ENCODE measurements at places on chromosomes 13 and 19. TPM values are rescaled to one million over a fixed set of nuclear protein-coding genes. Genes with fewer than 3 reads are reported as not detected.

GRCh38 chr13:39341251-39341650 is 261.7 kb downstream of the LHFPL6 start:
- no peak for DNase-seq

DNA sequence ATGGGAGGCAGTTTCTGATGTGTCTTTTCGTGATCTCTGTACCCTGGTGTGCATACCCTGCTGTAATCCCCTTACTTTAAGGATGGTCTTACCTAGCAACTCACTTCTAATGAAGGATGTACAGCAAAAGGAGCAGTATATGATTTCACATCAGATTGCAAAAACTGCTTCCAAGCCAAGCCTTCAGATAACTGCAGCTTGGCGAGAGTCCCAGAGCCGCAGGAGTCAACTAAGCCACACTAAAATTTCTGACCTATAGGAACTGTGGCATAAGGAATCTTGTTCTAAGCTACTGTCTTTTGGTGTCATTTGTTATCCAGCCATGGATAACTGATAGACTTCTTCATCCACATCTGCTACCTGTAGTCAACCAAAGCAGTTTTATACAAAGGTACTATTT is 496.7 kb downstream of the GPC6 start:
- DNase-seq = no peak

GRCh38 chr13:89951341-89951740 is 1396.1 kb upstream of the MIR17HG start:
- no peak for DNase-seq

GRCh38 chr13:75993823-75994222 is 357.7 kb downstream of the LMO7 start:
- no peak for DNase-seq

- DNase-seq = no peak
Observed at GRCh38 chr19:43534816-43535761, 2.1 kb downstream of the ZNF575 start.

DNA sequence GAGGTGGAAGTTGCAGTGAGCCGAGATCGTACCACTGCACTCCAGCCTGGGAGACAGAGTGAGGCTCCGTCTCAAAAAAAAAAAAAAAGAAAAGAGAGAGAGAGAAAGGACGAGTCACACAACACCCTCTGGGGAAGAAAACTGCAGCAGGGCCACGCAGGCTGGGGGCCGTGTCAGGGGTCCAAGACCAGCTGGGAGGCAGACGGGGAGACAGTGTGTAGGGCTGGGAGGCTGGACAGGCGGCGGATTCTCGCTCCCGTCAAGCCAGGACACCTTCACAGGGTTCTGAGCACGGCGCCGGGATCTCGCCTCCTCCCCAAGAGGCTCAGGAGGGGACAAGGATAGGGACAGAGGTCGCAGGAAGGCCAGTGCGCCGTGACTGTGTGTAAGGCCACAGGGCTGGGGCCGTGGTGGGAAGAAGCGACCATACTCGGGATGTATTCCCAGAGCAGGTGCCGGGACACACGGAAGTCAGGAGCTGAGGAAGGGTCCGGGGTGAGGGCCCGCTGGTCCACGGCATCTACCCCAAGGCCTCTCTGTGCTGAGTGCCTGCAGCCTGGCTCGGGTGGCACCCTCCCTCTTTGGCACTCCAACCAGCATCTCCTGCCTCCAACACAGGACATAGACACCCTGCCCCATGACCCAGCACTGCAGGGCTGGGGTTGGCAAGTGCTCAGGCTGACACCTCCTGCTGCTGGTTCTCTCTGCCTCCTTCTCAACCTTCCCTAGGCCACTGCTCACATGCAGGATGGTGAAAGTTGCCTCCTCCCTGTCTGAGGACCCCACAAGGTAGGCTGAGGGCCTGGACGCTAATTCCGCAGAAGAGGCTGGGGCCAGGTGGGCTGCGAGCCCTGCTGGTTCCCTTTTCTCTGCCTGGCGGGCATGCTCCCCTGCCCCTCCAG is 21.2 kb downstream of the ZNF787 start:
- no peak for DNase-seq

DNA sequence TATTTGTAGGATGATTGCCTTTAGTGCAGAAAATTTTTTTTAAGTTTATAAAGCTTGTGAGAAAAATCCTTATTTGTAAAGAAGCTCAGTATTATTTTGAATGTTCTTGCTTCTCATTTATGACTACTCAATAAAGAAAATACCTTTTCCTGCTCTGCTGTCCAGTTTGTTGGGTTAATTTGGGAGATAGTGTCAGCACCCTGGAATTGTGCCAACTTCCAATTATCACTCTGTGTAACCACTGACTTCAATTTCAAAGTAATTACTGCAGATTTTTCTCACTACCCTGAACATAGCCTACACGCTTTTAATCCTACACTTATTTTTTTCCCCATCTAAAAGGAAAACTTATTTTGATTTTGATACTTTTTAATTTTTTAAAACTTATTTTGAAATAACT is 93.1 kb downstream of the GGACT start:
- no peak for DNase-seq

DNA sequence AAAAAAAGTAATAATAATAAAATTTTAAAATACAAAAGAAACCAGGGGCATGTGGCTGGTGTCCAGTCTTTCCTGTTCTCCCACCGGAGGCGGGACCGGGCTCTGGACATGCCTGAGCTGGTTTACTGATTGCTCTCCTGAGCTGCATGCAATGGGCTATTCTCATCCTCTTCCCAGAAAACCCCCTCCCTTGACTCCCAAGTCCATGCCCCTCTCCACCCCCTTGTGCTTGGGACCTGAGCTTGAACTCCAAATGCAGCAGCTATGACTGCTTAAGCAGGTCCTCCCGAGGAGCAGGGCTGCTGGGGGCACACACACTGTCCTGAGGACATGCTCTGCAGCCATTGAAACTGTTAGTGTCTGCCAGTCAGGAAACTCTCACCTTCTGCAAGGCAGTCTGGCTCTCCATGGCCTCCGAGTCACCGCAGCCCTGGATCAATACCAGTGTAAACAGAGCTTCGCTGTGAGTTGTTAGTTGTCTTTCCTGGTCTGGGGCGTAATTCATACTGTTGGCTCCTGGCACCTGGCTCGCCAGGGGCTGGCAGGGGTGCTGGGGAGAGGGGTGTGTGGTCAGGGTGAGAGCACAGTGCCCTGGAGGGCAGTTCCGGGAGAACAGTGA is 41.6 kb upstream of the CHST8 start:
- DNase-seq = no peak

- peak; percentile 99 for DNase-seq
Observed at GRCh38 chr19:1102407-1103131, 1.2 kb upstream of the GPX4 start.

DNA sequence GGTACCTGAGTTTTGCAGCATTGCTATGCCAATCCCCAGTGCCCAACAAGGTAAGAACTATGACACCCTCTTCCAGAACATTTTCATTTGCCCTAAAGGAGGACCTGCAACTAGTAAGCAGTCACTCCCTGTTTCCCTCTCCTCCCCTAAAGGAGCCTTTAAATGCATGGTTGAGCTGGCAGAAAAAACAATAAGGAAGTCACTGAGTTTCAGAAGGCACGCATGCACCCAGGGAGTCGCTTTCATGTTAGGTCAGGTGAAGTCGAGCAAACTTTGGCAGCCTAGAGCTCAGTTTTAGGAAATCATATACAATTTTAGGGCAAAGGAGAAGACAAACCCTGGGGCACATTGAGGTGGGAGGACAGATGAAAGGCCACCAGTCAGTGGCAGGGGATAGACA is 11.8 kb downstream of the NLRP11 start:
- no peak for DNase-seq

DNA sequence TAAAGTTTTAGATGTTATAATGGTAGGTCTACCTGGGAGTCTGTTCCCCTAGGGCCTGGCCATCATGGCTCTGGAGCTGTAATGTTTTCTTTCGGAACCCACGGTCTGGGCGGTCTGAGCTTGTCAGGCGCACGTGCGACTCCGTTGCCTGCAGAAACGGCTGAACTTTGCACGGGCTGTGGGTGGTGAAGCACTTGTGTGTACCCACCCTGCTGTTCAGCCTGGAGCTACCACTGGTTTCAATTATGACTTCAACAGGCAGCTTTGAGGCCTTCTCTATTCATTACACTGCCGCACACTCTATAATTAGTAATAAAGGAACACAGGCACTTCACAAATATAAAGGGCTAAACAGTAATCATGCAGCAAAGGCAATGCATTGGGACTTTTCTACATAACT is 6.0 kb downstream of the PCDH8 start:
- DNase-seq = no peak

DNA sequence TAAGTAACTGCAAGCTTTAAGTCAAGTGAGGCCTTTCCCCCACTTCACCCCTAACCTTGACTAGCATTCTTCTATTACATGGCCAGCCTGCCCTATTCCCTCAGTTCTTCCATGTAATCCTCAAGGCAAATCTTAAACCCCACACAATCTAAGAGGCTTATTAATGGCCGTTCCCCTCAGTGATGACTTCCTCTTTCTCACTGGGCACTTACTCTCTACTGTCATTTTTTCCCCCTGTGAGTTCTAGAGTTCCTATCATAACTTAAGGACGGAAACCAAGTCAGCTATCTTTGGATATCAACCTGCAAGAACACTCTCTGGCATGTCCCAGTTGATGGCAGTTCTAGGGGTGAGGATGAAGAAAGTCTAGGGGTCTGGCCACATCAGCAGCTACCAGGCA is 131.2 kb downstream of the DCLK1 start:
- DNase-seq = no peak

- no peak for DNase-seq
Observed at GRCh38 chr19:953445-954271, 27.8 kb downstream of the ARID3A start.

- DNase-seq = no peak
Observed at GRCh38 chr19:43101950-43102349, 19.4 kb upstream of the PSG2 start.

DNA sequence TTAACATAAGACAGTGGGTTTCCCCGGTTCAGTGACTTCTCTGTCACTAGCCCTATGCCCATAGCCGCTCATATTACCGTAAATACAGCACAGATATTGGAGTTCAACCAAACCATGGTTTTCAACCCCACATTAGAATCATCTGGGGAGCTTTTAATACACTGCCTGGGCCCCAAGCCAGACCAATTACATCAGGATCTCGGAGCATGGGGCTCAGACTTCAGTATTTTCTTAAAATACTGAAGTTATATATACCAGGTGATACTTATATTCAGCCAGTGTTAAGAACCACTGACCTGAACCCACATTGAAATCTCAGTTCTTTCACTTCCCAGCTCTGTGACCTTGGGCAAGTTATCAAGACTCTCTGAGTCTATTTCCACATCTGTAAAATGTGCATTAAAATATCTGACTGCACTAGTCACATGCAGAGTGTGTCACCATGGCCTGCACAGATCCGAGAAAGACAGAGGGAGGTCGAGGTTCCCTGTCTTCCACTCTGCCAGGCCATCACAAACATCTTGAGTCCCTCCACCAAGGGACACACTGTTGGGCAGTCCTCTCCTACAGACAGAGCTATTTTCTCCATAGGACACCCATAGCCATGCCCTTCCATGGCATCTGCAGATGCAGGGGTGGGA is 32.2 kb upstream of the IPO5 start:
- DNase-seq = no peak

- DNase-seq = no peak
Observed at GRCh38 chr19:46674416-46675178, 13.6 kb upstream of the DACT3 start.

DNA sequence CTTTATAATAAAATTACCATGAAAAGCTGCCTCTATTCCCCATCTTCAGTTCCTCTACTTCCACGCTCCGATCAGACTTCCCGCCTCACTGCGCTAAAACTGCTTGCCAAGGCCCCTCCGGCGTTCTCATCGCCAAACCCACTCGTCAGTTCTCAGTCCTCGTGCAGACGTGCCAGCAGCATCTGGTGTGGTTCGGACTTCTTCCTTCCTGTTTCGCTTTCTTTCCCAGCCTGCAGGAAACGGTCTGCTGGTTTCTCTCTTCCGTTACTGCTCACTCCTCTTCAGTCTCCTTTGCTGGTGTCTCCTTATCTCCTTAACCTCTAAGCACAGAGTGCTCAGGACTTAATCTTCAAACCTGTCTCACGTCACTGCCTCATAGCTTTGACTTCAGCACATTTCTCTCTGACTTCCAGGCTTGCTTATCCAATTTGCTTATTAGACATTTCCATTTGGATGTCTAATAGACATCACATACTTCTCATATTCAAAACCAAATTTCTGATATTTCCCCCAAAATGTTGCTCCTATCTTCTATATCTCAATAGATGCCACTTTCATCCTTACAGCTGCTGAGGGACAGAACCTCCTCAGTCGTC is 40.3 kb downstream of the RCBTB2 start:
- no peak for DNase-seq

- peak; percentile 15 for DNase-seq
Observed at GRCh38 chr13:41802684-41803444, 158.0 kb downstream of the VWA8 start.

DNA sequence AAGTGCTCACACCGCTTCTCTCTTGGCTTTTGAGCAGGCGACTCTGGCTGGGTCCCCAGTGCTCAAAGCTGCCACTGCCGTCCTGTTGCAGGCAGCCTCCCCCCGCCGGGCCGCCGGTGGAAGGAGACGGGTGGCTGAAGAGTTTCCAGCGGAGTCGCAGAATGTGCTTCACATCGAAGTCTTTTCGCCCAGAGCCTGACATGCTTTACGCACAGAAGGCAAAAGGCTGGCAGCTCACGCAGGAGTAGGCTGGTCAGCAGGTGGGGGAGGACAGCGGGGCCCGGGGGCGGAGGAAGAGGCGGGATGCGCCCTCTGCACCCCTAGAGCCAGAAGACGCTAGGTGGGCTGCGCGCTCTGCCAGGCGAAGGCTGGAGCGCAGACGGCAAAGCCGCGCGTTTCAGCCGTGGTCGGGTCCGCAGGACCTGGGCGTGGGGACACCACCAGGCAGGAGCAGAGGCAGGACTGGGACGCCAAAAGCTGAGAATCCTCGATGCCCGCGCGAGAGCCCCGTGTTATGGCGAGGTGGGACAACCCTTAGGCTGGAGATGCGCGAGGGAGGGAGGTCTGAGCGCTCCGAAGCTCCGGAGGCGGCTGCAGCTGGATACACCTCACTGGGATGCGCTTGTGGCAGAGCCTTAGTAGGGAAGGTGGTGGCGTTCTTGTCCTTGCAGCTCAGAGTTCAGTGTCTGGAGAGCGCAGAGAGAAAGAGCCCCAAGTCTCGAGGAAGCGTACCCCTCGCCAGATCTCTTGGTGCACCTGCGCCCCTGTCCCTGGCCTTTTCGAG is at the start of gene ATXN8OS:
Gene ATXN8OS (plus strand): TSS at position 329 of the 784 bp plus-strand sequence.
- no peak for DNase-seq

DNA sequence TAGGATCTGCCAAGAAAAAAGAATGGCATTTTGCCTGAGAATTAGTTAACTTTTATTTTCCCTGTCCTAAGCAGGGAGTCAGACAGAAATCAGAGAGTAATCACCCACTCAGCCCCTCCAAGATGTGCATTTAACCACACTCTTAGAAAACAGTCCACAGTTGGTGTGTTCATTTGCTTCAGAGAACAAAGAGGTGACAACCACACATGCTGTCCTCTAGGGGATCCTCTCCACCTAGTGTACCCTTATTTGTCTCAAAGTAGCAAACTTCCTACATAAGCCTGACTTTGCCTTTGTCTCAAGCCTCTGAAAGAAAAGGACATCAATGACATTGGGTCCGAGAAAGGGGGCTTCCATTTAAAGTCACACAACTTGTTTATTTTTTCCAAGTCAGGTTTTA is 107.0 kb upstream of the RFC3 start:
- no peak for DNase-seq

- peak; percentile 66 for DNase-seq
Observed at GRCh38 chr13:41916173-41916954, 44.5 kb downstream of the VWA8 start.

The CYP2A13 gene
- polyA plus RNA-seq = not detected

The SIGLEC5 gene
- polyA plus RNA-seq = not detected

The KIR3DL2 gene
- polyA plus RNA-seq = not detected

The ZNF177 gene
- polyA plus RNA-seq = 2.3 TPM

The C5AR2 gene
- not detected for polyA plus RNA-seq

The SEMA6B gene
- 1.1 TPM for polyA plus RNA-seq

The PPP1R37 gene
- 8.6 TPM for polyA plus RNA-seq

The POU2F2 gene
- 1.9 TPM for polyA plus RNA-seq

The TSSK6 gene
- polyA plus RNA-seq = 1.7 TPM

The NRTN gene
- polyA plus RNA-seq = 0.53 TPM

Measured in AG04450 (cell line).